ENCODE measurements at places on chromosomes 5 and 9. TPM values are rescaled to one million over a fixed set of nuclear protein-coding genes. Genes with fewer than 3 reads are reported as not detected.

TRAF1 gene
- total RNA-seq, result 2.6 TPM

KIF4B gene
- 0.17 TPM for total RNA-seq

PCDHB1 gene
- total RNA-seq, result not detected

PAEP gene
- total RNA-seq, result not detected

TLX3 gene
- total RNA-seq, result not detected

DIRAS2 gene
- total RNA-seq, result not detected

TMEM215 gene
- not detected for total RNA-seq

GRCh38 chr9:136850866-136851775, 1.0 kb upstream of the MAMDC4 start:
- DNase-seq, result no peak

DNA sequence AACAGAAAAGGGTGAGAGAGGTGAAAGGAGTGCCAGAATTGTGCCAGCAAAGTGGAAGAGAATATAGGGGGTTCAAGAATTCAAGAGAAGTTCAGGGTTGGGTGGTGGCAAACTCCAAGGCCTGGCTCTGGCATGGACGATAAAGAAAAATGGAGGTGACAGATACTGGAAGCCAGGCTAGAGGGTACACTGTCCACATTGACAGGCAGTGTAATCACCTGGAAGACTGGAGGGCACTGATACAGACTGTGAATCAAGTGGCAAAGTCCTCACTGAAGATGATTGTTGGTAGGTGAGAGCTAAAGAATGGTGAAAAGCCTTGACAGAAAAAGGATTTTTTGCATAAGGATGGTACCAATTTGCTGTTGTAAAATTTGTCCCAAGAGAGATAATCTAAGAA, 7.1 kb downstream of the SAR1B start:
- DNase-seq, result no peak

DNA sequence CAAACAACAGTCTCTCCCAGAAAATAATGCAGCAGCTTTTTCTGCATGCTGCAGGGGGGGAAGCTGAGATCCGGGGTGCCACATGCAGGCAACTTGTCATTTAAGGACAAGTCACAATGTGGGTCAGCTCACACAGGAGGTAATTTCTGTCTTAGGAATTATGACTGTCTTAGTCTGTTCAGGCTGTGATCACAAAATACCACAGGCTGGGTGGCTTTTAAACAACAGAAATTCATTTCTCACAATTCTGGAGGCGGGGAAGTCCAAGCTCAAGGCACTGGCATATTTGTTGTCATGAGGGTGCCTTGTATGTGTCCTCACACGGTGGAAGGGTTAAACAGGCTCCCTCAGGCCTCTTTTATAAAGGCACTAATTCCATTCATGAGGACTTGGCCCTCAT, 127.7 kb downstream of the DIRAS2 start:
- DNase-seq, result no peak

GRCh38 chr5:90311401-90311800, 98.2 kb downstream of the CETN3 start:
- DNase-seq, result no peak

GRCh38 chr5:59180515-59180914, 597.6 kb downstream of the RAB3C start:
- DNase-seq, result no peak

- DNase-seq, result no peak
Measured at GRCh38 chr9:37453827-37454226, 11.4 kb downstream of the ZBTB5 start.

GRCh38 chr9:127450243-127450760, 904 bp downstream of the RPL12 start:
- no peak for DNase-seq

- DNase-seq, result no peak
Measured at GRCh38 chr5:16169550-16169949, 10.0 kb downstream of the MARCHF11 start.

DNA sequence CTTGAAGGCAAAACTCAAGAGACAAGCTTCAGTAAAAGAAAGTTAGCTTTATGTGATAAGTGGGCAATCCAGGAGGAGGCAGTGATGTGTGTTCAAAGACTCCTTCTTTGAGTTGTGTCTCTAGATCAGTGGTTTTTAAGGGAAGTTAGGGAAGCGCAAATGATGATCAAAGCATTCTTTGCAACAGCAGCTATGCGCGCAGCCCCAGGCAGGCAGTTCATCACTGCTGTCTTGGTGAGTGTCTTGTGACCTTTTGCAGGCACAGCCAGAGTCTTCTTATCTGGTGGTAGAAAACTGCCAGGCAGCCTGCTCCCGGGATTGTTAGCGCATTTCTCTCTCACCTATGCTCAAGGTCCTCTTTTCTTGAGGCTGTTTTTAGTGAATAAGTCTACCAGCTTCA, 40.3 kb upstream of the CLK4 start:
- DNase-seq, result no peak

DNA sequence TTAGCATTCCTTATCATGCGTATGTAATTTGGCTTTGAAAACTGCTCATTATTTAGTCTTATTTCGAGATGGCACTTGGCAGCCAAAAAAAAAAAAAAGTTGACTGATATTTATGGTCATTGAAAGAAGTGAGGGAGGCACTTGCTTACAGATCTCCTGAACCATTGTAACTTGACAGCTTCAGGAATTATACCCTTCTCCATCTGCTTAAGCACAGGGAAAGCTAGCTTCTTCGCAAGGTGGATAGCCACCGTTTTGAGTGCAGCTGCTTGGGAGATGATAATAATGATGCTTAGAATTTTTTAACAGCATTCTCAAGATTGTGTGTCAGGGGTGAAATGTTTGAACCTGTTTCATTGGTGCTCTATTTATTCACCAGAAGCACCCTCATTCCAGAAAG, 116.1 kb downstream of the GIN1 start:
- no peak for DNase-seq
